ENCODE measurements at places on chromosomes 16 and 17.

DNA sequence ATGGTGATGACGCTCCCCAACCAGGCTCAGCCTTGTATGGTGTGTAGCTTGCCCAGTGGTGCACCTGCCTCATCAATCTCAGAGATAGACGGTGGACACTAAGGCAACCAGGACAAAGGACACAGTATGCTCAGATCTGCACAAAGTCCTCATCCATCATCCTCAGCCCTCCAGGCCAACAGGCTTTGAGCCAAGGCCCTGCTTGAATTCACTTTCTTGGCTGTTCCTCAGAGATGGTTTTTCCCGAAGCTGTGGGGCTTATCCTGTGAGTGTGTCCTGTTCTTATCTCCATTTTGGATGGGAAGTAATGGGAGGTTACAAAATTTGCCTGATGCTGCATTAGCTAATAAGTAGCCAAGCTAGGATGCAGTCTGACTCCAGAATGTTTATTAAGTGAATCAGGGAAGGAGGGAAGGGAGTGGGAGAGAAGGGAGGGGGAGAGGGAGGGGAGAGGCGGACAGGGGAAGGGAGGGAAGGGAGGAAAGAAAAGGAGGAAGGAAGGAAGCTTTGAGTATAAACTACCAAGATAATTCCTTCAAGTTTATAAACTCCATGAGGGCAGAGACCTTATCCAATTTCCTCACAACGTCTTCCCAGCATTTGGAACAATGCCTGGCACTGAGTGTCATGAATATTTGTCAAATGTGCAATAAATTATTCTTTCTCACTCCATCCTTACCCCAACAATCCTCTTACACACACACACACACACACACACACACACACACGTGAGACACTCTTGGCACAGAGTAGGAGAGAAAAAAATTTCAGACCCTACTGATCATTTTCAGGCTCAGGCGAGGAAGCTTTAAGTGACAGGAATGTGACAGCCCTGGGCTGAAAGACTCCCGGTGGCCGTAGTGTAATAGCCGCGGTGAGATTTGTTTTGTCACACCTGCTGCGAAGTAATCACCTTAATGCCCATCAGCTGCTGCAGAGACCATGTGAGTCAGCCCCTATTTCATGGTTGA lies 84.3 kb downstream of the BMERB1 start:
- DNase-seq = no peak

DNA sequence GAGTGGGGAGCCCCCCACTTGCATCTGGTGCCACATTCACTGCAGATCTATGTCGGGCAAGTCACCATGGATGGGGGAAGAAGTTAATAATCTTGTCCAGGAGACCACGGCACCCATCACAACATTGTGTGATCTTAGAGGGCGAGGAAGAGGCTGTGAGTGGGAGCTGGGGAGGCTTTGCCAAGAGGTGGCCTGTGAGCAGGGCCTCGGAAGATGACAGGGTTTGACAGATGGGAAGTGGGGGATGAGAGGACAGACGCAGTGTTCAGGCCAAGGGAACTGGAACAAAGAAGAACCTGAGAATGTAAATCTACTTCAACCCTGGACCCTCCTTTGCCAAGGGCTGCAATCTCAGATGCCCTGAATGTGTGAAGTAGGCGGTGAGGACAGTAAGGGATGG lies 12.4 kb downstream of the ACE start:
- DNase-seq = no peak

- DNase-seq = no peak
These were observed 897 bp upstream of the CYGB start for GRCh38 chr17:76538281-76538931.

- no peak for DNase-seq
These were observed 58.3 kb downstream of the STH start for GRCh38 chr17:46057366-46057765.

DNA sequence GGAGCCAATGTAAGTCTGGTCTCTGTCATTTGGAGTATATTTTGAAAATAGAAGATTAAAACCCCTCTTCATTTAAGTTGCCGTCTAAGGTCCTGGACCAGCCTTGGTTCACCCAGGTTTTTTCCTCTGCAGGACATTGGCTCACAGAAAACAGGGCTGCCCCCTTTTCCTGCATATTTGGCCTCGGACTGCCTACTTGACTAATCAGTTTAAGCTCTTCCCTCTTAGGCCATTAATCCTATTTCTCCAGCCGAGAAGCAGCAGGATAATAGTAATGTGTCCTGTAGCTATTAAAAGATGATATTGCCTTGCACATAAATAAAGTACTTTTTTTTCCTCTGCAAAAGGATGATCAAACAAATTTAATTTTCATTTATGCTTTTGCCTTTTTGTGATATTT lies 52.1 kb downstream of the PRKCA start:
- no peak for DNase-seq

DNA sequence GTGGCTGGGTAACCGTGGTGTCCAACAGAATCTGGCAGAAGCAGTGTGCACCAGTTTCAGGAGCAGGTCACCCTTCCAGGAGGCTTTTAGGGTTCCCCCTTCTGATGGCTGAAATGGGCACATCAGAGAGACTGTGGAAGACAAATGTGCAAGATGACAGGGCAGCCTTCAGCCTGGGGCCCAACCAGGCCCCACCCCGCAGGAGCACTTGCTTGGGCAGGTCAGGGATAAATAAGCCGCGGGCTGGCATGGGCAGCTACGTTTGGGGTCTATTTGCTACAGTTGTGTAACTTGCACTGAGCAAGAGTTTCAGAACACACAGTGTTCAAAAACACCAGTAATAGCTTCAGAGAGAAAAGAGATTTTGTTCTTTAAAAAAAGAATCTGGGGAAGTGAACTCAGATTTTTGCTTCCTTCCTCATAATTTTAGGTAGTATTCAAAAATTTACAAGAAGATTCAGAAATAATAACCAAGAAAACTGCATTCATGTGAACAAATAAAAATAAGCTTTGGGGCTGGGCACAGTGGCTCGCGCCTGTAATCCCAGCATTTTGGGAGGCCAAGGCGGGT lies 44.9 kb upstream of the BAHCC1 start:
- no peak for DNase-seq

DNA sequence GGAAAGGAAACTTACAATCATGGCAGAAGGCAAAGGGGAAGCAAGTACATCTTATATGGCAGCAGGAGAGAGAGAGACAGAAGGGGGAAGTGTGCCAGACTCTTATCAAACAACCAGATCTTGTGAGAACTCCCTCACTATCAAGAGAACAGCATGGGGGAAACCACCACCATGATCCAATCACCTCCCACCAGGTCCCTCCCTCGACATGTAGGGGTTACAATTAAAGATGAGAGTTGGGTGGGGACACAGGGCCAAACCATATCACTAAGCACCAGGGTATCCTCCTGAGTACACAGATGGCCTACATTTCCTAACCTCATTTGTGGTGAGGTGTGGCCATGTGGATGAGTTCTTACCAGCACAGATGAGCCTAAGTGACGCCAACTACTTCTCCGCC lies 348.6 kb upstream of the ZFHX3 start:
- DNase-seq = no peak

DNA sequence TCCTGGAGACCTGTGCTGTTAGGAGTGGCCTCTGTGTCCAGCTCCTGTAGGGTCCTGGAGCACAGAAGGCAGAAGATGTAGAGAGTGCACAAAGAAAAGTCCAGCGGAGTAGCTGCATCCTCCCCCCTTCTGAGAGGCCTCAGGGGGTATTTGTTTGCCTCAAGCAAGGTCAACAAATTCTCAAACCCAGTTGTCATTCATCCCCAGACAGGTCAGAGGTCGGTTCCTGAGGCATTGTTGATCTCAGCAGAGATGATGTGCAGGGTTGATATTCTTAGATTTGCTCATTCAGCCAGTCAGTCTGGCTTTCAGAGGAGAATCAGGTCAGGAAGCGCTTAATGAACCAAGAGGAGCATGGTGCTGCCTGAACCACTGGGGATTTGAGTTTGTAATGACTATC lies 8.3 kb upstream of the RBFOX1 start:
- no peak for DNase-seq

- DNase-seq = no peak
These were observed 96.5 kb downstream of the ABCC1 start for GRCh38 chr16:16045879-16046278.

DNA sequence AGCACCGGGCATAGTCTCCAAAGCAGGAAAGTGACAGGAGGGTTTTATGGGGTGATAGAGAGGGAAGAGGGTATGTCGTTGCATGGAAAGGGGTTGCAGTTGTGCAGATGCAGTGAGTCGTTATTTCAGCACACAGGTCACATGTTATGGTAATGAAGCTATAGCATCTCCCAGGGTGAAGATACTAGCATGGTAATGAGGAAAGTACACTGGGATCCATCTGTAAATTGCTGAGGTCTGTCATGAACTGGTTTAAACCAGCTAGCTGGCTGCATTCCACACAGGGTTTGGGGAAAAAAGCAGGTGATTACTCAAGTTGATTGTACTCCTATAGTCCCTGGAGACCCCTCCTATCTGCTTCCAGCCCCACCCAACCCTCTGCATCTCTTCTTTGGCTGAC lies 11.7 kb downstream of the COX11 start:
- DNase-seq = no peak

GRCh38 chr16:68346892-68347480 lies 36.2 kb downstream of the PRMT7 start:
- DNase-seq = no peak

DNA sequence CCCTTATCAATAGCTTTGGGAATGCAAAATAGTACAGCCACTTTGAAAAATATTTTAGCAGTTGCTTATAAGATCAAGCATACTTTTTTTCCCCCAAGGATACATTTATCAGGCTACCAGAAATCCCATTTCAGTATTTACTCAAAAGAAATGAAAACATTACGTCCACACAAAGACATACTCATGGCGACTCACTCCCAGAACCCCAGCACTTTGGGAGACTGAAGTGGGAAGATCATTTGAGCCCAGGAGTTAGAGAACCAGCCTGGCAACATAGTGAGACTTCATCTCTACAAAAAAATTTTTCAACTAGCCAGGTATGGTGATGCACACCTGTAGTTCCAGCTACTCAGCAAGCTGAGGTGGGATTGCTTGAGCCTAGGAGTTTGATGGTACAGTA lies 5.9 kb downstream of the SKA2 start:
- no peak for DNase-seq

GRCh38 chr17:78920528-78920927 lies 4.7 kb downstream of the TIMP2 start:
- DNase-seq = no peak

DNA sequence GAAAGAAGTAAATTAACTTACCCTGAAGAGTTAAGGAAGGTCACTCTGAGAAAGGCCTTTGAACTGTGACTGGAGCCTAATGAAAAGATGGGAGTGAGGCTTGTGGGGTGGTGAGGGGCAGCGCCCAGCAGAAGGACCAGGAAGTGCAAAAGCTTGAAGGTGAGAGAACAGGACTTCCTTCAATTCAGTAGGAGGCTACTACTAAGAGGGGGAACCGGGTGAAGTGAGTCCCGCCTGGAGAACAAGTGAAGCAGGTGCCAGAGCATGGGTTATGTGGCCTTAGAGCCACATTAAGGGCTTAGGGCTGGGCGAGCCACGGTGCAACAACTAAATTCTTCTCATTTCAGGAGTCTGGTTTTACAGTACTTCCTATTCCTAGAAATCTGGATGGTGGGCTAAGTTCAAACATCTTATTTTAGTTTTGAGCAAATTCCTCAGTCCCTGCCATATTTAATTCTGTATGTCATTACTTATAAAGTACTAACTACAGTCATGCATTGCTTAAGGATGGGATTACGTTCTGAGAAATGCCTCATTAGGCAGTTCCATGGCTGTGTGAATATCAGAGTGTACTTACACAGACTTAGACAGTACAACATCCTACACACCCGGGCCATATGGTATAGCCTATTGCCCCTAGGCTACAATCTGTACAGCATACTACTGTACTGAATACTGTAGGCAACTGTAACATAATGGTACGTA lies 5.1 kb downstream of the CFAP20 start:
- DNase-seq = peak; percentile 34

DNA sequence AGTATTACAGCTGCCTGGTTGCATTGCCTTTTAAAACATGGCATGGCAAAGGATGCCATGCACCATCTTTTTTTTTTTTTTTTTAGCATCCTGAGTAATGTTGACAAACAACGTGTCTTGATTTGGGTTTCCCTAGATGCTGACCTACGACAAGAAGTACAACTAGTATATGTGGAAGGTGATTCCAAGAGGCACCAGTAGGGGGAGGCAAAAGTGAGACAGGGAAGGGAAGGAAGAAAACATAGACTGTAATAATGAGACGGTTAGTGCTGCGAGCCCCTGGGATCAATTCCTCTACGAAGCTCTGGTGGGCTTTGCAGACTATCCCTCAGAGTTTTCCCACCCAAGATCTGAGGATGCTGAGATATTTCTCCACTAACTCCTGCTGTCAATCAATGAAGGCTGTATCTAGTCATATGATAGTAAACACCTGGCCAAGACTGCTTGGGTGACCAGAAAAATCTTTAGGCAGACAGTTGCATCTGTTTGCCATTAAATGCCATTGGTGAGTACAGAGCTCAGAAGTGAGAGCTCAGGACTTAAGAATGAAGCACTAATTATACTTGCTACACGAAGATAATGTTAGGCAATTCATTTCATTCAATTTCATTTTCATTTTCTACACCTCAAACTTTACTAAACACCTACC lies 458.6 kb upstream of the GOT2 start:
- DNase-seq = peak; percentile 15

DNA sequence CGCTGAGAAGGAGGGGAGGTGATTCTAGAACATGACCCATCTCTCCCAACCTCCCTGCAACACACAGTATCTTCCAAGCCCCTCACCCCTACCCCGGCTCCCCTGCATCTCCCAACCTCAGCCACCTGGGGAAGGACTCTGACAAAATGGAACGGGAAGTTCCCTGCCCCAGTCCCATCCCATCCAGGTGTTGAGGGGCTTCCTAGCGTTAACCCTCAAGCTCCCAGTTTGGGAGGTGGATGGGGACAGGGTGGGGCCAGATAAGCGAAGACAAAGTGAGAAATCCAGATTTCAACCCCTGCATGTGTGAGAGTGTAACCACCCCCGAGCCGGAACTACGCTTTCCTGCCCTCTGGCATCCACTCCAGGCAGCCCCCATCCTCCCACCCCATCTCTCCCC lies 1.8 kb downstream of the ZSCAN10 start:
- DNase-seq = no peak

DNA sequence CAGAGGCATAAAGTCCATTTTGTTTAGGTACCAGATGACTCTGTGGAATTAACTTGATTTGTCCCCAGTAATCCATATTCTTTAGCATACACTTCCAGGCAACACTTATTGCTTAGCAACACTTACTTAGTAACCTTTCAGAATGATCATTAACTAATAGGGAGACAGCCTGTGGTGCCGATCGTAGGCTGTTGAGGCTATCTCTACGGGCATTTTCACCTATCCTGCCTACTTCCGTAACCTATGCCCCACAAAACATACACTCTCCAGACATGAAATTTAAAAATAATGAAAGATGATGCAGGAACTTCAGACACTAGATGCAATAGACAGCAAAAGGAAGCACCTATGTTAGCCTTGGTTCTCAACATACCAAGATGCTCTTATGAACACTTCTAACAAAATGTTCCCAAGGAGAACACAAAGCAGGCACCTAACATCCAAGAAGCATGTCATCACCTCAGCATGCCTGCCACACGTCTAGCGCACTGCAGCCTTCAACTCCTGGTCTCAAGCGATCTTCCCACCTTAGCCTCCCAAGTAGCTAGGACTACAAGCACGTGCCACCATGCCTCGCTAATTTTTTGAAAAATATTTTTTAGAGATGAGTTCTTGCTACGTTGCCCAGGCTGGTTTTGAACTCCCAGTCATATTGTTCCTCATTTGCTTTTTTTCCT lies 34.5 kb downstream of the HLF start:
- DNase-seq = no peak

- no peak for DNase-seq
These were observed 161.3 kb upstream of the GSE1 start for GRCh38 chr16:85451641-85452363.
